ENCODE measurements at places on chromosomes 2 and 18.

GRCh38 chr18:44841752-44842587 is 161.3 kb downstream of the SETBP1 start:
- no peak for DNase-seq

DNA sequence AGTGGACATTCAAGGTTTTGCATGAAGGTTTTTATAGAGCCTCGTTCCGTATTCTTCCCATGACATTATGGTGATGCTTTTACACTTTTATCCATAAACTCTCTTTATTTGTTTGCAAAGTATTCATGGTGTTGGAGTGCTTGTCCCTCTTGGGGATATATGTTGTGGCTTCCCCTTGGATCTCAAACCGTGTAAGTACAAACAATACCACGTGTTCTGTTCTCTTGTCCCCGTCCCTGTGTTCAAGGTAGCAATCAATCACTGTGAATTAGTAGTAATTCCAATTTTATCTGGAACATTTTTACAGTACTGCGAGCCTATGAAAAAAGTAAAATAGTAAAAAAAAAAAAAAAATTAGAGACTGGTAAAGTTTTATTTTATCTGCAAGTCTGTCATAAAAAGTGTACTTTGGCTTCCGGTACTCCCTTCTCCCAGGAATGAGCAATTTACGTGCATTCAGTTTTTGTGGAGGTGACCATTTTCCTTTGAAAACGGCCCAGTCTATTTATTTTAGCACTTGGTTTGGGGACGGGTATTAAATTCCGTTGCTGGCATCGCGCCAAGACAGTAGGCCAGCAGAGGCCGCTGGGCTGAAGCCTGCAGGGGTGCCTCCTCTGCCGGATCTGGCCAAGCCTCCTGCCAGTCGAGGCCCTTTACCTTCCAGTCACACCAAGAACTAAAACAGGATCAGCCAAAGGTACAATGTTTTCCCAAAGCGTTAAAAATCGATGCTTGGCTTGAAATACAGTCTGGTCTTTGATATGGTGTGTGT is 175.7 kb downstream of the SOCS6 start:
- DNase-seq: peak; percentile 22

DNA sequence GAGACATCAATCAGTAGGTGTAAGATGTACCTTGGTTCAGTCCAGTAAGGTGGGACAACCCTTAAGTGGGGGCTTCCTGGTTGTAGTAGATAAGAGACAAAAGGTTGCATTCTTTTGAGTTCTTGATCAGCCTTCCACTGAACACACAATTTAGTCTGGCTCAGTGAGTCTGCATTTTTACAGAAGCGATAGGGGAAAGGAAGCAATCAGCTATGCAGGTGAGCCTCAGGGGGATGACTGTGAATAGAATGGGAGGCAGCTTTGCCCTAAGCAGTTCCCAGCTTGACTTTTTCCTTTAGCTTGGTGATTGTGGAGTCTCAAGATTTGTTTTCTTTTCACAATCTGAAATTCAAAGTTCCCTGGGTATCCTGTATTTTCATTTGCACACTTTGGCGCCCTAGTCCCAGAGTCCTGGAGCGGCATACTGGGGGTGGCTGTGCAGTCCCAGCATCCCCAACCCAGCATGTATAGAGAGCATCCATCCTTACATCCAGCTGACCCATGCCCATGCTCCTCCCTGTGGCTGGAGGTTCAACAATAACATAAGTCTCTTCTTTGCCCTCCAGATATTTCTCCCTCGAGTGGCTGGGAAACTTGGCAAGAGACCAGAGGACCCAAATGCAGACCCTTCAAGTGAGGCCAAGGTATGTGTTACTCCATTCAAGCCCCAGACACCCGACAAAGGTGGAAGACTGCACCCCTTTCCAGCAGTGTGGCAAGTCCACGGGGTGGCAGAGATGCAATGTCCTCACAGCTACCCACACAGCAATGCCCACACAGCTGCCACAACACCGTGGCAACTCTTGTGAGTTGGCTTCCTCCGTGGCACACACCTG is 20.1 kb upstream of the PRLH start:
- DNase-seq: no peak

GRCh38 chr18:36211612-36212065 is 24.3 kb downstream of the MOCOS start:
- DNase-seq: no peak

DNA sequence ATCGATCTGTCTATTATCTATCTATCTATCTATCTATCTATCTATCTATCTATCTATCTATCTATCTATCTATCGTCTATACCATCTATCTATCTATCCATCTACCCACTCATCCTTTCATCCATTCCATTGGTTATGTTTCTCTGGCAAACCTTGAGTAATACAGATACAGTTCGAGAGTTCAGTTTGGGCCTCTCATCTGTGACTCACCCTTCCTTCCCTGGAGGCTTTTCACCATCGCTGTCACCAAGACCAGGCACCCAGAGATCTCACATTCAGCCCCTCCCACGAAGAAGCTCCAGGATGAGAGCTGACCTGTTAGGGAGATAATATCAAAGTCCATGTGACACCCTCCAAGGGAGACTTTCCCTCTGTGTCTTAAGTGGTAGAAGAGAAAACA is 164.1 kb upstream of the CELF4 start:
- no peak for DNase-seq

- no peak for DNase-seq
These were observed 7.8 kb downstream of the HS1BP3 start for GRCh38 chr2:20643060-20643459.

GRCh38 chr2:189982780-189983394 is 79.6 kb downstream of the MSTN start:
- DNase-seq: no peak

GRCh38 chr18:79965119-79965902 is 868 bp downstream of the HSBP1L1 start:
- DNase-seq: no peak

- DNase-seq: no peak
These were observed 54.6 kb downstream of the RBM43 start for GRCh38 chr2:151207100-151207499.
